Dermis microvascular lymphatic vessel endothelial cell (primary cell): ENCODE measurements at places on chromosomes 1 and 21. TPM values are rescaled to one million over a fixed set of nuclear protein-coding genes. Genes with fewer than 3 reads are reported as not detected.

Gene KCNK2
- under 0.01 and 0.26 TPM in 2 replicates for total RNA-seq

Gene NMNAT2
- 0.13 and 0.51 TPM in 2 replicates for total RNA-seq

Gene ASCL5
- not detected in 2 replicates for total RNA-seq

Gene LRRC8C
- total RNA-seq, result 13.7 and 18.2 TPM in 2 replicates

Gene SERPINC1
- 0.13 TPM in 1 of 2 replicates, not detected in the other for total RNA-seq

Gene HTR1D
- 0.13 TPM in 2 replicates for total RNA-seq

Gene IKBKE
- total RNA-seq, result 22.8 and 24.5 TPM in 2 replicates

Gene RIIAD1
- total RNA-seq, result not detected in 2 replicates

Gene PCP4
- not detected in 2 replicates for total RNA-seq

Gene SORT1
- total RNA-seq, result 9.4 and 14.5 TPM in 2 replicates

Gene ISG15
- total RNA-seq, result 92.3 and 112 TPM in 2 replicates

Gene BCAN
- total RNA-seq, result not detected in 2 replicates

Gene TRIM45
- 0.90 and 2.1 TPM in 2 replicates for total RNA-seq

Gene DDI2
- total RNA-seq, result 13.0 and 20.1 TPM in 2 replicates

Gene LAMC2
- 12.6 and 39.9 TPM in 2 replicates for total RNA-seq

Gene TSPAN2
- total RNA-seq, result 1.3 and 5.9 TPM in 2 replicates

Gene TNNI3K
- 0.13 TPM in 1 of 2 replicates, not detected in the other for total RNA-seq

Gene CFHR2
- not detected in 2 replicates for total RNA-seq

Gene AIRE
- not detected in 2 replicates for total RNA-seq

Gene IVL
- not detected in 2 replicates for total RNA-seq

Gene RER1
- total RNA-seq, result 44.5 and 47.2 TPM in 2 replicates

Gene LDLRAD1
- total RNA-seq, result not detected in 2 replicates

Gene RIPK4
- total RNA-seq, result 1.8 and 2.1 TPM in 2 replicates

Gene COL24A1
- under 0.01 TPM in 1 of 2 replicates, not detected in the other for total RNA-seq

Gene RAB7B
- total RNA-seq, result under 0.01 TPM in 1 of 2 replicates, not detected in the other

Gene PER3
- 0.90 and 2.1 TPM in 2 replicates for total RNA-seq

Gene ZNF692
- total RNA-seq, result 5.0 and 6.6 TPM in 2 replicates

Gene LCE1B
- not detected in 2 replicates for total RNA-seq

Gene FCMR
- 0.25 TPM in 1 of 2 replicates, not detected in the other for total RNA-seq

Gene RNF187
- 28.9 and 39.8 TPM in 2 replicates for total RNA-seq

Gene POGK
- total RNA-seq, result 14.1 and 17.7 TPM in 2 replicates

Gene VHLL
- total RNA-seq, result 0.13 TPM in 2 replicates

Gene NCMAP
- total RNA-seq, result not detected in 2 replicates

Gene SDHC
- 18.0 and 21.5 TPM in 2 replicates for total RNA-seq

Gene BTF3L4
- total RNA-seq, result 27.4 and 29.9 TPM in 2 replicates

Gene SMCP
- not detected in 2 replicates for total RNA-seq

Gene RAD54L
- 2.0 and 3.0 TPM in 2 replicates for total RNA-seq

Gene TSPAN1
- 0.13 TPM in 1 of 2 replicates, not detected in the other for total RNA-seq

Gene LCE3A
- total RNA-seq, result not detected in 2 replicates

Gene UBE2U
- 0.13 TPM in 1 of 2 replicates, not detected in the other for total RNA-seq

Gene TNFRSF9
- total RNA-seq, result 0.13 TPM in 2 replicates

Gene TLCD4
- under 0.01 TPM in 2 replicates for total RNA-seq

Gene GSTM1
- total RNA-seq, result not detected in 2 replicates

Gene KRTAP13-2
- total RNA-seq, result not detected in 2 replicates

Gene FCRL1
- total RNA-seq, result not detected in 2 replicates

Gene MIER1
- total RNA-seq, result 19.4 and 20.7 TPM in 2 replicates

Gene HP1BP3
- 150 and 192 TPM in 2 replicates for total RNA-seq

Gene DRAXIN
- total RNA-seq, result 0.13 and 0.64 TPM in 2 replicates

Gene CLCA4
- total RNA-seq, result not detected in 2 replicates

Gene FCAMR
- total RNA-seq, result not detected in 2 replicates

Gene LORICRIN
- total RNA-seq, result not detected in 2 replicates

Gene KCNE2
- not detected in 2 replicates for total RNA-seq
